ENCODE measurements at places on chromosomes 4 and X.

DNA sequence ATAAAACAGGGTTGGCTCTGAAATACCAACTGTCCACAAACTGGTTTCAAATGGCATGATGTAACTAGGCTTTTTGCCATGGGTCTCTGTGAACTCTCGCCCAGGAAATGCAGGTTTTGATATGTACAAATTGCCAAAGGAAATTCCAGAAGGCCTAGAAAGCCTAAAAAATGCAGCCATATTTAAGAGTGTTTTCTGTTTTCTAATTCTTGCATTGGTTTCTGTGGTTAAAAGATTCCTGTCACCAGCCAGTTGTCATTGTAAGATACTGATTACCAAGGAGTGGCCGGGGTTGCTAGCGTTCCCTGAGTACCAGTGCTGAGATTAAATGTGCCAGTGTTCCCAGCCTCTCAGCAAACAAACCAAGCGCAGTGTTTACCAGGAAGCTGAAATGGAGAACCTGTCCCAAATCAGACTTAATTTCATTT is 53.9 kb upstream of the SORBS2 start:
- no peak for DNase-seq

DNA sequence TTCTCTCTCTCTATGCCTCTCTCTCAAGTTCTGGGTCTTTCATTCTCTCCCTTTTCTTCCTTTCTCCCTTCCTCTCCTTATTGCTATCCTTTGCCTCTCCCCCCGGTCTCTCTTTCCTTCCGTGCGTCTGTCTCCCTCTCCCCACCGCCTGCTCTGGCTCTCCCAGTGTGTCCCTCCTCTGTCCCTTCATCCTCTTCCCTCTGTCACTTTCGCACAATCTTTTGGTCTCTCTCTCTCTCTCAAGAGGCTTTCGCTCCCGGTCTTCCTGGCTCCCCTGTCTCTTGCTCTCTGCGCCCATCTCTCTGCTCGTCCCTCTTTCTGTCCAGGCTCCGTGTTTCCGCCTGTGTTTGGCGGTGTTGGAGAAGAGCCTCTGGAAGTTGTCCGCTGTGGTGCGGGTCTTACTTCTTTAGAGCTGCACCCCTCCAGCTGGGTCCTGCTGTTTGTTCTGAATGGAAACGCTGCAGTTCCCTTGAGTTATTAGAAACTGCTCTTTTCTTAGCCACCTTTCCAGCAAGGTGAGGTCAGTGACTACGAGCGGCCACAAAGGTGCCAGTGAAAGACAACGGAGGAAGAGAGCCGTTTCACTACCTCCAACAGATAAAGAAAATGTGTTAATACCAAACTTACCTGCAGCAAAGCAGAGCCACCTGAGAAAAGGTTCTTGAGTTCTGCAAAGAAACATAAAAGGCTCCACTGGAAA is 1.1 kb downstream of the BMPR1B start:
- no peak for DNase-seq

DNA sequence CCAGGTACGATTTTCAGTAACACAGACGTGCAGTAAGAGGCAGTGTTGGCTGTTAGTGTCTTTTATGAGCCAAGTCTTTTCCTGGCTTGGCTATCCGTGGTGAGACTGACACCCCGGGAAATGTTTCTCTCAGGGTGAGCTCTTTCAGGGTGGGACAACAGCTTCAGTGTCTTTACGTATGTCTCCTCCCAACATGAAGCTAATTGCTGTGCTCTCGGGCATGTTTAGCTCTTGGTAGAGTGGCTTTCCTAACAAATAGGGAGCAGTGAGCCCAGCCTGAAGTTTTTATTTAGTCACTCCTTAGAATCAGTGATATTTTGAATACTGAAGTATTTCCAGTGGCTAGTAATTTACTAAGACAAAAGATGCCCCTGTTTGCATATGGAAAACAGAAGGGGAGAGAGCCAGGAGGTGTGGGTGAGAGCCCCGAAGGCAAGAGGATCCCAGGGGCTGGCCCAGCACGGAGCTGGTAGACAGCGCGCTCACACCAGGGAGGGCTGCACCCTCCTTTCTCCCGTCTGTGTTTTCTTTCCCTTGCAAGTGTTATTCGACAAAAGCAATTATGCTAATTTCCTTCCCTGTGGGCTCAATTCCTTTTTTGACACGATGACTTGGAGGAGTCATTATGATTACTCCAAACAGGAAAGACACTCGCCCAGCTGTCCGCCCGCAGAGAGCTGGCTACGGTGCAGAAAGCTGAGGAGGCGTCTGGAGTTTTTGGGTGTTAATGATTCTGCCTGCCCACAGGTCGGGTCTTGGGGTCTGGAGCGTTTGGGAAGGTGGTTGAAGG is 47.7 kb downstream of the PDGFRA start:
- no peak for DNase-seq

DNA sequence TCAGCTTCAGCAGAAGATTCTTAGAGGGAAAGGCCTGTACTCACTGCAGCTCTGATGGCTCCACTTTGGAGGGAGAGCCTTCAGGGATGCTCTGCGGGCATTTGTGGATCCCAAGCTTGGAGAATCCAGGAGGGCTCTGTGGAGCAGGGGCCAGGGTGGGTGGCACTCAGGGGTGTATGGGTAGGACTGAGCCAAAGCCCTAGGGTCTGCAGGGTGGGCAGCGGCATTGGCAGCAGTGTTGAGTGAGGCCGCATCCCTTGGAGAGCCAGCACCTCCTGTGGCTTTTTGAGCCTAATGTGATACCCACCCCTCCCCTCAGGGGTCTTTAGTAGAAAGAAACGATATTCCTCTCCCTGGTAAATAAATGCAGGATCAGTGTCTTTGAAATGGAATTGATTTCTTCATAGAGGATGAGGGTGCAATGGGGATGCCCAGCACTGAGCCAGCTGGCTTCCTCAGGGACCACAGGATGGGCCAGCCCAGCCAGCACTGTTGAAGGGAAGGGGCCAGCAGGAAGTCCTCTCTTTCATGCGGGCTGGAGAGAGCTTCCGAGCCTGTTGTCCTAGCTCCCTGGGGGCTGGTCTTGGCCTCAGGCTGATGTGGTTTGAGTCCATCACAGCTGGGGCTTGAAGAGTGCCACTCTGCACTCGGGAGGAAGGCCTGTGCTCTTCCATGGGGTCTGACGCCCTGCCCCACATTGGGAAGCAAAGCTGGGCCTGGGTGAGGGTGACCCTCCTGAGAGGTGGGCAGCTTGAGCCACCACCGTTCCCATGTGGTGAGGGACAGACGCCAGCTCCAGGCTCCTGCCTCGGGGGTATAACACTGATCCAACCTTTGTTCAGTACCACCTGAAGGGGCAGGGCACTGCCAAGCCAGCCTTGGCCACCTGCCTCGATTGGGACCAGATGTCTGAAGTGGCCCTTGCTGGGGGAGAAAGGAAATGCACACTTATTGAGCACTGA is 49.5 kb downstream of the PSAPL1 start:
- no peak for DNase-seq

- DNase-seq, result no peak
Observed at GRCh38 chrX:21655901-21656586, 2.1 kb downstream of the KLHL34 start.

GRCh38 chr4:146852360-146852759 is 93.3 kb downstream of the TTC29 start:
- no peak for DNase-seq

DNA sequence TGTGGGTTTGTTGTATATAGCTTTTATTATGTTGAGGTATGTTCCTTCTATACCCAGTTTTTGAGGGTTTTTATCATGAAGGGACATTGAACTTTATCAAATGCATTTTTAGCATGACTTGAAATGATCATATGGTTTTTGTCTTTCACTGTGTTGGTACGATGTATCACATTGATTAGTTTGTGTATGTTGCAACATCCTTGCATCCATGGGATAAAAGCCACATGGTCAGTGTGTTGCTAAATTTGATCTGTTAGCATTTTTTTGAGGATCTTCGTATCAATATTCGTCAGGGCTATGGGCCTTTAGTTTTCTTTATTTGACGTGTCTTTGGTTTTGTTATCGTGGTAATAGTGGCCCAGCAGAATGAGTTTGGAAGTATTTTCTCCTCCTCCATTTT is 11.3 kb upstream of the BLTP1 start:
- DNase-seq, result no peak

DNA sequence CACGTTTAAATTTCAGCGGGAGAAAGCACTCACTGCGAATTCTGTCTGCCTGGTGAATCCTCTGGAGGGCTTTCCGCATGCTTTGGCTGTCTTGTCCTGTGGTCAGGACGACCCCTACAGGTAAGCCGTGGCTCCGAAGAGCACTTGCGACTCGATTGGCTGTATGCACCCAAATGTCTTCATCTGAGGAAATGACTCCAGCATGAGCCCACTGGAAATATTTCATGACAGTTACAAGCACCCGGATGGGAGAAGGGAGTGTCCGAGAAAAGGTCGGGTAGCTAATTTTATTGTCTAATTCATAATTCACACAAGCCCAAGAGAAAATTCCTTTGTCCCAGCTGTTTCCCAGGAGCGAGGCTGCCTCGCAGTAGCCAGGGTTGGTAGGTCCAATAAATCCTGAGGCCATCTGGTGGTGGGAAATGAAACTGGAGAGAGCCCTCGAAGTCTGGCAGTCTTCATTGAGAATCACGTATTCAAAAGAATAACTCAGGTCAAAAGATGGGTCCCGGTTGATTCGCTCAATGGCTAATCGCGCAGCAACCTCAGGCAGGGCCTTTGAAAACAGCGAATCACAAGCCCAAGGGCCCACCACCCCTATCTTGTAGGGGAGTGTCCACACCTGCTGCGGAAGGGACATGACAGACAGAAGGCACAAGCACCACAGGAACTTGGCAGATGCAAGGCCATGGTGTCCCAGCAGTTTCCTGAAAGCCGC is 6.6 kb downstream of the GUCY2F start:
- no peak for DNase-seq

GRCh38 chrX:12681047-12681446 is 110.2 kb upstream of the PRPS2 start:
- DNase-seq, result no peak

- DNase-seq, result no peak
Observed at GRCh38 chr4:15882675-15883086, 55.9 kb downstream of the FGFBP1 start.

DNA sequence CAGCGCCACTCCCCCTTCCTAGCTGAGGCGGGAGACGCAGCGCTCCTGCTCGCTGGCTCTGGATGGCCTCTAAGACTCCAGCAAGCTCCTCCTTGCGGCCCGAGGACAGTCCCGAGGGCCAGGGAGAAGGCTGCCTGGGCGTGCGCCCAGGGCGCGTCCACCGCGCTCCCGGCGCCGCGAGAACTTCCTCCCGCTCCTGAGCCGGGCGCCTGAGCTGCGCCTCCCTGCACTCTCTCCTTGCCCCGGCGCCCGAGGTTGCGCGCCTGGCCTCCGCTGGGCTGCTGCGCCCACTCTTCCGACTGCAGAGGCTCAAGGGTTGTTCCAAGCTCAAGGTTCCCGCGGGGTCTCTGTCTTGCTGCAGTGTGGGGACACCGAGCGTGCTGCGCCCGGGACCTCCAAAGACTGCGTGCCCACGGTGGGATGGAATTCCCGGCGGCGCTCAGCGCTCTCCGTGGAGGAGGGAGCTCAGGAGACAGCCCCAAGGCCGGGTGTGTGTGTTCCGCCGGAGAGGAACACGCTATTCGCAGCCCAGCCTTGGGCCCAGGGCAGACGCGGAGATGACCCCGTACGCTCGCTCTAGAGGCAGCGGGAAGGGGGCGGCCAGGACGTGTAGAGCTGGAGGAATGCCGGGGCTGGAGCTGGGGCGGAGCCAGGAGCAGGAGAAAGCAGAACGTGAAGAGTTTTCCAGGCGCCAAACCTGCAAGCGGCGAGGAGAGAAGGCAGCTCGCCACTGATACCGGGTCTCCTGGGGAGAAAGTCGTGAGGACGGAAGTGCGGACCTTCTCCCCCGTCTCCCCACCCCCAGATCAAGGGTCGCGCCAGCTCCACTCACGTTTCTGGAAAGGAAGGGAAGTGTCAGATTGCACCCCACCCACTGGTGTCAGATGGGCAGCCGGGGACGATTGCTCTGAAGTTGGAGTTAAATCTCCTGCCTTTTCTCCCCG is at the start of gene ARHGAP6:
Gene ARHGAP6, minus strand, starts transcription at position 753 of the 944 bp plus-strand sequence. CDS start 1,092 bp downstream, outside the sequence.
- no peak for DNase-seq

DNA sequence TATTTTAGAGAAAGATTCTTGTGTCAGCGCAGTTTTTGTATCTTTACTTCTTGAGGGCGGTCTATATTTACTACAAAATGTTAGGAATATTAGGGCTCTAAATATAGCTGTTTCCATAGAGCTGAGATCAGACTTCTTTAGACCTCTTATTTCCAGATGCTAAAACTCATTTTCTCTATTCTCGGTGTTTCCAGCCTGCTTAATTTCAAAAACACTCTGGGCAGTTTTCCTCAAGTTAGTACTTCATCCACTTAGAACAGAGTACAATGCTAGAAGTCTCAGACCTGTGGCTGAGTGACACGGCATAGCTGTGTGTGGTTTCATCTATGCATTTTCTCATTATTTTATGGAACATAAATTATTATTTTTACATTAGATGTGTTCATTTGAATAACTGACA is 346.6 kb downstream of the PABPC4L start:
- no peak for DNase-seq

GRCh38 chr4:162706632-162707031 is 460.1 kb downstream of the NAF1 start:
- no peak for DNase-seq

DNA sequence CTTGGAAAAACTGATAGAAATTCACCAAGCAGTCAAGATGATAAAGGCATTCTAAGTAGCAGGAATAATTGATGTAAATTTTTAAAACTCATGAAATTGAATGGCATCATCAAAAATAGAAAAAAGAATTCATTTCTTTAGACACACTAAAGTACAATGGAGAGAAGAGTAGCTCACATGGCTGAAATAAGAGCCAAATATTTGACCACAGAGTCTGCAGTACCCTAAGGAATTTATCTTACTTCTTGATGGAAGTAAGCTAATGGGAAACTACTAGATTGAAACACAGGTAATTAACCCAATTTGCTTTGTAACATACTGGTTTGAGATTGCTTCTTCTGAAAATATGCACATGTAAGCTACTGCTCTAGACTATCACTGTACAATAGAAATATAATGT is 70.8 kb upstream of the GPM6A start:
- DNase-seq, result no peak

DNA sequence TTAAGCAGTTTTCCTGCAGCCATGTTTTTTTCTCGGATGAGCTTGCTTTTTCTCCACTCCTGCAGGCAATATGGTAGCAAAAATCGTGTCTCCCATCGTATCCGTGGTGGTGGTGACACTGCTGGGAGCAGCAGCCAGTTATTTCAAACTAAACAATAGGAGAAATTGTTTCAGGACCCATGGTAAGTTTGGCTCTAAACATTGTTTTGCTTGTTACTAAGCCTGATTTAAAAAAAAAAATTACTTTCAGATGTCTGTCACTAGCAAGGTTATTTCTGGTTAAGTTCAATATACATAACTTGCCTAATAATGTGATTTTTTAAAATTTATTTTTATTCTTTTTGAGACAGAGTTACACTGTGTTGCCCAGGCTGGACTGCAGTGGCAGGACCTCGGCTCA is 17.5 kb upstream of the GYG2 start:
- DNase-seq, result no peak

GRCh38 chr4:128686032-128686465 is 123.5 kb upstream of the JADE1 start:
- no peak for DNase-seq

- DNase-seq, result no peak
Observed at GRCh38 chr4:157992948-157993839, 179.6 kb downstream of the GASK1B start.

GRCh38 chr4:144579411-144580030 is 66.4 kb upstream of the HHIP start:
- DNase-seq, result no peak

All from cortex of kidney (tissue), 1 donor.